ENCODE measurements at places on chromosomes 4 and X.

- DNase-seq, result peak; percentile 60
Observed at GRCh38 chrX:154748712-154749339, 2.1 kb downstream of the GAB3 start.

GRCh38 chrX:40402831-40403533, 177.8 kb upstream of the ATP6AP2 start:
- DNase-seq, result peak; percentile 86

- no peak for DNase-seq
Observed at GRCh38 chr4:146436423-146437162, 85.1 kb downstream of the SLC10A7 start.

GRCh38 chr4:14196131-14196530, 568.6 kb upstream of the BOD1L1 start:
- DNase-seq, result peak; percentile 79

GRCh38 chrX:154660541-154660940, 7.2 kb upstream of the CTAG2 start:
- DNase-seq, result no peak

GRCh38 chr4:10296730-10297129, 160.5 kb downstream of the ZNF518B start:
- peak; percentile 94 for DNase-seq

DNA sequence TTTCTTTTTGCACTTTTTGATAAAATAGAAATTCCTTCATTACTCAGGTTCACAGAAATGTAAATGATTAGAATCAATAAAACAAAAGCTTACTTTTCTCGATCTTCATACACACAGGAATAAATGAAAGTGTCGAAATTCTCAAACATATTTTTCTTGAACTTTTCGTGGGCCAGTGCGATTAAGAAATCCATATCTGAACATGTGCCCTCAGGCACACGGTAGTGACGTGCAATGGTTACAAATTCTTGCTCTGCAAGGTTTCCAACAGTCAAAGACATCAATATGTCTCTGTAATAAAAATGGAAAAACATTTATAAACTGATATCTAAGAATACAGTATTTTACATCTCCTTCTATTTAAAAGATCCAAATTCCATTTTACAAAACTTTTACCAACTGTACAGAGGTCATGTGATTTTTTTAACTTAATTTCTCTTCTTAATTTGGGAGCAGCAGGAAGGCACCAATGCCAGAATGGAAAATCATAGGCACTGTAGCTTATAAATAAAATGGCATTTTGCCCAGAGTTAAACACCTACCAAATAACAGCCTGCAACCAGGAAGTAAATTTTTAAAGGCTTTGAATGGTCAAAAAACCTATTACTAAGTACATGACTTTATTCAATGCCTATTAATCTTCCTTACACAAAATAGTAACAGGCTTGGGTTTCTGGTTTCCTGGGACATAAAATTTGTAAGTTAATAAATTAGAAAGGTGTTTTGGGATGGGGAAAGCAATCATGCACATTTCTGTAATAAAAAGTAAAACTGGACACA, 165.0 kb downstream of the EFHC2 start:
- no peak for DNase-seq

- no peak for DNase-seq
Observed at GRCh38 chr4:52091801-52092200, 40.7 kb downstream of the SPATA18 start.

DNA sequence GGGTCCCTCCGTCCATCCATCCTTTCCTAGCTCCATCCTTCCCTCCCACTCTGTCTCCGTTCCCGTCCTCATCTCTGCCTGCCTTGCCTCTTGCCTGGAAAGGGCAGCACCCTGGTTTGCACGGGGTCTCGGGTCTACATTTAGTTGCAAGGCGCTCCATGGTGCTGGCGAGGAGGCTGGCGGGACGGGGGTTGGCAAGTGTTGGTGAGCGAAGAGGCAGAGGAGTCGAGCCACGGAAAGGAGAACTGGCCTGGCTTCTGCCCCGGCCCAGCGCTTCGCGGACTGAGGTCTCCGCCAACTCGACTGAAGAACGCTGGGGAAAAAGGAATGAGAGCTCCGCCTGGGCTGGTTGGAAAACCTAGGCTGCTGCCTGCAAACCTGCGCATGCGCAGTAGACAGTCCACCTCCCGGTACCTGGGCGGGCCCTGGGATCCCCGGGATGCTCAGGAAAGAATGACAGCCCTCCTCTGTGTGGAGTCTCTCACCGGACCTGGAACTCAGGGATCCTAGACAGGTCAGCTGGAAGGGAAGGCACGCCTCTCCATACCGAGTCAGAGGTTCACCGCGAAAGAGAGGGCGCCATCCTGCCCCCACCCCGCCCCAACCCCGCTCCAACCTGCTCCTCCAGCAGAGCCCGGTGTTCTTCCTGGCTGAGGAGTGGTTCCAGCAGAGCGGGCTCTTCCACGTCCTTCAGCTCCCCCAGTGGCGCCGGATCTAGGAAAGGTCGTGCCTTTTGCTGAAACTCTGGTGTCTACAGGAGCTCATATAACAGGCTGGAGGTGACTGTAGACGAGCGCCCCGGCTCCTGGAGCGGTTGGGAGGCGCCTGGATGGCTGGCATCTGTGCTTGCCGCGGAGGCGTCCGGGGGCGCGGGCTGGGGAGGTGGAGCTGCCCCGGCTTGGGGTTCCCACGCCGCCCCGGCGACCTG, 6.0 kb downstream of the FRG2 start:
- peak; percentile 77 for DNase-seq

GRCh38 chr4:101332424-101332823, 14.9 kb downstream of the PPP3CA start:
- DNase-seq, result no peak

GRCh38 chr4:76874176-76874575, 23.8 kb downstream of the SOWAHB start:
- no peak for DNase-seq

- DNase-seq, result no peak
Observed at GRCh38 chrX:63327788-63328187, 23.3 kb downstream of the SPIN4 start.

GRCh38 chr4:57314636-57315035, 204.5 kb upstream of the IGFBP7 start:
- DNase-seq, result no peak

GRCh38 chr4:8230891-8231290, 31.8 kb downstream of the SH3TC1 start:
- no peak for DNase-seq

DNA sequence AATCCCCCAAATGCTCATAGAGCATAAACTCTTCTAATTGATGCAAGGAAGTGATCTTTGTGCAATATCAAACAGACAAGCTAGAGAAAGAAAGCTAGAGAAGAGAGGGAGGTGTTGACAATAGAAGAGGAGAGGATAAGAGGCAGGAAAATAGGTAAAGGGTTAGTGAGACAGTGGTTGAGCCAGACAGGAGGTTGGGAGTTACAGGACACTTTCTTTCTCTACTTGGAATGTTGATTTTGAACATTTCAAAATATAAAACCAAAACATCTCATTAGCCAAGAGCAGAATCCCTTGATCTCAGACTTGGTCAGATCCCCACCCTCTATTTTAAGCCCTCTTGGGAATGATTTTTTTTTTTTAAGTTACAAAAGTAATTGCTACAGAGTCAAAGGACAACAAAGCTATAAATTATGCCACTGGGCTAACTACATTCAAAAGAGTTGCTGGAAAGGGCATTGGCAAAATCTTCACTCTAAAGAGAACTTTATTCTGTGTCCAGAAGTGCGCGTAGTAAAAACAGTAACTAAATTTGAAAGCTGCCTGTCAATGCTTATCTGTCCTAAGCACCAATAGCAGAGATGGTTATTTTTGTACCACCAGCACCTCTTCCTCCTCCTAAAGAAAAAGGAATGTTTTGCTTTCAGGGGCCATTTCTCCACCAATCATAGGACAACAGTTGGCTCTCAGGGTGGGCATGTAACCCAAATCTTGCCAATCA, 133.8 kb downstream of the PDGFC start:
- no peak for DNase-seq

GRCh38 chr4:185122681-185123345, 20.3 kb upstream of the SLC25A4 start:
- DNase-seq, result no peak

GRCh38 chrX:71910643-71910985, at the start of gene NHSL2:
NHSL2 (plus strand) TSS chrX:71910845.
- DNase-seq, result peak; percentile 71

GRCh38 chr4:88993246-88993645, 63.7 kb downstream of the FAM13A start:
- DNase-seq, result no peak

DNA sequence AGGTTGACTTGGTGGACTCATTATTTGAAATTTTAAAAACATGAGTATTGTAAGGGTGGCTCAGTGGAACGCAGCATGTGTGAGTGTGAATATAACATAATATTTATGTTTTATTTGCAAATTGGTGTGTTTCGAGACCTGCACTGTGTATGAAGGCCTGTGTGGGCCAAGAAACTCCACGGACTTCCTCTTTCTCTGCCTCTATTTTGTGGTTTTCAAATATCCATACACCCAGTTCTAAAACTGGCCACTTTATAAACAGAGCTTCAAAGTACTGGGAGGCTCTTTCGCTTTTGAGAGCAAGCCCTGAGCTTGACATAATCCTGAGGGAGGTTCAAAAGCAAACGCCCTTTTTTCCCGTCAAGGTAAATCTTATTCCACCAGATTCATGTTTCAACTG, 187.7 kb downstream of the GPAT3 start:
- DNase-seq, result no peak

DNA sequence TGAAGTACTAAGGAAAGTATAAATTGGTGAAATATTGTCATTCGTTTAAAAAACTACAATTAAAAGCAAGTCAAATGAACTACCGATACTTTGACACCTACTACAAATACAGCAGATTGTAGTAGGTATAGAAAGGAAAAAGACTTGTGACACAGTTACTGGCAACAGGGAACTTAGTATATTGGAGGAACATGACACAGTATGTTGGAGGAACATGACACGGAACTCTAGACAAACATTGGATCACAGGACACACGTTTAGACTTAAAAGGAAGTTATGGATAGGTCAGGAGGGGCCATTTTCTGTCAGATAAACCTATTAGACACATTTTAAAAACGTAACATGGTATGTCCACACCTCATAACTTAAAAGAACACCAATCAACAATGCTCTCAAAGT, 132.5 kb downstream of the APBB2 start:
- DNase-seq, result no peak

GRCh38 chr4:536351-536972, 37.5 kb downstream of the PIGG start:
- peak; percentile 46 for DNase-seq

DNA sequence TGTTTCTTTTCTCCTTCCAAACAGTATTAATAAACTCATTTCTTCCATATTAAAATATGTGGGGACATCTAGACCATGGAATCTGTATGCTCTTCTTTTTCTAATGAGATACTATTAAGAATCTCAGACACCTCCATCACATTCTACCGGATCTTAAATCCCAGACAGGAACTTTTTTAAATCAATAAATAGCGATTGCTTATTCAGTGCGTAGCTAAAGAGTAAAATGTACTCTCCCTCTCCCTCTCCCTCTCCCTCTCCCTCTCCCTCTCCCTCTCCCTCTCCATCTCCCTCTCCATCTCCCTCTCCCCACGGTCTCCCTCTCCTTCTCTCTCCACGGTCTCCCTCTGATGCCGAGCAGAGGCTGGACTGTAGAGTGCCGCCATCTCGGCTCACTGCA, 297.0 kb downstream of the HNRNPD start:
- no peak for DNase-seq

- no peak for DNase-seq
Observed at GRCh38 chrX:133369065-133369464, 46.2 kb downstream of the GPC4 start.

- DNase-seq, result no peak
Observed at GRCh38 chrX:13472975-13473374, 96.4 kb upstream of the EGFL6 start.

- no peak for DNase-seq
Observed at GRCh38 chr4:174362340-174362739, 78.6 kb downstream of the CEP44 start.

DNA sequence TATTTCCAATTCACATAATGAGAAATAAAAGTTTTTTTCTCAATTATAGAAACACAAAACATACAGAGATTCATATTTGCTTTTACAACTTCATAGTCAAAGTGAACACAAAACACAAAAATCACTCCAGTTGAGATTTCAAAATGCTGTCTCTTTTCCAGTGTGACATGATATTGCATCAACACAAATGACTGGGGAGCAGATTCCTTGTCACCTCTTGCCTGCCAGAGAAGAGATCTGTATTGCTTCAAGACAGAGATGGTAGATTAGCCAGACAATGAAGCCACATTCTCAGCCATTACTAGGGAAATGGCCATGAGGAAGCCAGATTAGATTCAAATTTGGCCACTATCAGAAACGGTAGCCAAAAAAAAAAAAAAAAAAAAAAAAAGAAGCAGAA, 2313.1 kb upstream of the AGA start:
- peak; percentile 57 for DNase-seq

- DNase-seq, result peak; percentile 80
Observed at GRCh38 chrX:103554687-103555424, 30.5 kb upstream of the TCEAL4 start.

GRCh38 chr4:72744103-72744725, 175.2 kb upstream of the ADAMTS3 start:
- DNase-seq, result no peak

DNA sequence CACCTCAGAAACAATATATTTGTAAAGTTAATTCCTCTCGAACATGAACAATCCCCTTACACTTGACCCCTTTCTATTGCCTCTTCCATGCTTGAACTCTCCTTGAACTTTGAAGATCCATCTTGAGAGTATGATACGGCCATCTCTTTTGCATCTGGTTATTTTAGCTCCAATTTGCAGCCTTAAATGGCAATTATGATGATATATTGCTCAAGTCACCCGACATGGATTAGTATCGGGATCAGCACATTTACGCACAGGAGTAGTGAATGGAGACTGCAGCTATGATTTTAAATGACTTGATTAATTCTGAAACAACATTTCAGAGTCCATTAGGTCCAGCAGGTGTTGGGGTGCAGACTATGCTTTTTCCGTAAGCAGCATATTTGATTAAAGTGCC, 143.8 kb upstream of the PAQR3 start:
- no peak for DNase-seq

GRCh38 chr4:181488926-181489325, 754.3 kb upstream of the TENM3 start:
- no peak for DNase-seq

GRCh38 chr4:76716658-76717057, 181.3 kb downstream of the SOWAHB start:
- no peak for DNase-seq

- no peak for DNase-seq
Observed at GRCh38 chr4:124708517-124709300, 3.8 kb downstream of the ANKRD50 start.

DNA sequence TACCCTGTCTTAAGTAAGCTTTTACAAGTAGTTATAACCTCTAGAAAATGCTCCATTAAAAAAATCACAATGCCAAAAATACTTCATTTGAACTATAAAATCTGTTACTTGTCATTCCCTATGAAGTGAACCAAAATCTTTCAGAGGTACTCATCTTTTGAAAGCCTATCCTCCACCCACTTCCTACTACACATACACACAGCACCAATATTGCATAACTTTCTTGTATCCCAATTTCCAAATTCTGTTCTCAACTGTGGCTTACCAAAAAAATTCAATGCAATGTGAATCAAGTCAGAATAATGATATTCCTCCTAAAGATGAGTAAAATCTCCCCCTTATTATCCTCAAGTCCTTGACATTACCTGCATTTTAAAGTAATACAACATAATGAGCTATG, 15.9 kb downstream of the DHX15 start:
- DNase-seq, result no peak

Data from islet precursor cell (in vitro differentiated cells).